ENCODE measurements at places on chromosomes 3 and 15. TPM values are rescaled to one million over a fixed set of nuclear protein-coding genes. Genes with fewer than 3 reads are reported as not detected.

The KY gene
- not detected for total RNA-seq

The TGM5 gene
- 0.20 TPM for total RNA-seq

The SNRK gene
- 15.2 TPM for total RNA-seq

The SMCO1 gene
- 0.14 TPM for total RNA-seq

The GOLGA6A gene
- total RNA-seq = not detected

The NR2E3 gene
- not detected for total RNA-seq

The SH2D7 gene
- not detected for total RNA-seq

The COL6A6 gene
- total RNA-seq = not detected

The TMIE gene
- not detected for total RNA-seq

The PXYLP1 gene
- total RNA-seq = 13.2 TPM

The LAMB2 gene
- total RNA-seq = 96.4 TPM

The TMEM266 gene
- 0.08 TPM for total RNA-seq

The FOXB1 gene
- not detected for total RNA-seq

The XYLB gene
- total RNA-seq = 11.0 TPM

The SLMAP gene
- 48.0 TPM for total RNA-seq

The JMJD7 gene
- total RNA-seq = 9.0 TPM

Measured in HT1080 (cell line).